Daoy (cell line): ENCODE measurements at places on chromosomes 7 and 10. TPM values are rescaled to one million over a fixed set of nuclear protein-coding genes. Genes with fewer than 3 reads are reported as not detected.
A peak's percentile ranks its signal among the peaks of the same experiment; 100 is the strongest.

DNA sequence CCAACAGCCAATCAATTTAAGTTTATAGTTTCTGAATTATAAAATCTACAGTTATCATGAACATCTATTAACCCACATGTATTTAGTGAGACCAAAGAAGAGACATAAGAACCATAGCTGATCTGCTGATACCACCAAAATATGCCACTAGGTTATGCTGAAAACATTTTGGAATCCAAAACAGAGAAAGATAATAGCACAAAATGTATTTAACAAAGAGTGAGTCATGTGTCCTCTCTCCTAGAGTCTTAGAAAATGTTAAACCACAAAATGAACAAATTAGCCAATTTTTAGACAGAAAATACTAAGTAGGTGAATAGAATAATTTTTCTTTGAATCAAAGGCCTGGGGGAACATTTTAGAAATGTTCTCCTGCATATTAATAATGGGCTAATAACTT, 527.5 kb downstream of the GPAM start:
- no peak for DNase-seq

The NEUROG3 gene
- total RNA-seq = not detected in 2 replicates

The SEMA3E gene
- total RNA-seq = 5.7 and 6.0 TPM in 2 replicates

The NEUROD6 gene
- total RNA-seq = not detected in 2 replicates

DNA sequence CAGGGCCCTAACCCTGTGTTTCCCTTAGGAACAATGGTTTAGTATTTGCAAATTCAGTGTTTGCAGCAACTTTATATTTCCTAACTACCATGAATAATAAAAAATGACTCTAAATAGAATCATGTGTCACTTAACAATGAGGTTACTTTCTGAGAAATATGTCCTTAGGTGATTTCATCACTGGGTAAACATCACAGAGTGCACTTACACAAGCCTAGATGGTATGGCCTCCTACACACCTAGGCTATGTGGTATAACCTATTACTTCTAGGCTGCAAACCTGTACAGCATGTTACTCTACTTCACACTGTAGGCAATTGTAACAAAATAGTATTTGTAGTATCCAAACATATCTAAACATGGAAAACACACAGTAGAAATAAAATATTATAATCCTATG, 1174.6 kb upstream of the LRRTM3 start:
- no peak for DNase-seq

- no peak for DNase-seq
These were observed 11.7 kb upstream of the GPAM start for GRCh38 chr10:112195224-112195623.

GRCh38 chr10:97656777-97657176, 16.3 kb downstream of the PI4K2A start:
- no peak for DNase-seq

DNA sequence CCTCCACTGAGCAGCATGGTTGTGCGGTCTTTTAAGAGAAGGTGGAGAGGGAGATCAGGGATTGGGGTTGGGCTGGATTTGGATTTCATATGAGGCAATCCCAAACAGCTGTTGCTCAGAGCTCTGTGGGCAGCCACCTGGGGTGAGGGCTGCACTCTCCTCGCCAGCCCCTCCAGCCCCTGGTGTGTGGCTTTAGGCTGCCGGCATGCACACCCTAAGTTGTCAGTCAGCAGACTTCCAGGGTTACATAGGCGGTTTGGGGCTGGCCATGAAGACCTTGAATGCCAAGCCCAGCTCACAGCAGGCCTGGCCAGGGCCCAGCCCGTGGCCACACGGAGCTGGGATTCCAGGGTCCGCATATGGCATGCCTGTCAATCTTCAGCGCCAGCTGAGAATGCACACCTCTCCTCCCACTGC, 54.8 kb downstream of the ZMIZ1 start:
- no peak for DNase-seq

The NCAPG2 gene
- 57.2 and 60.1 TPM in 2 replicates for total RNA-seq

- no peak for DNase-seq
These were observed 33.6 kb downstream of the C10orf67 start for GRCh38 chr10:23311034-23311433.

DNA sequence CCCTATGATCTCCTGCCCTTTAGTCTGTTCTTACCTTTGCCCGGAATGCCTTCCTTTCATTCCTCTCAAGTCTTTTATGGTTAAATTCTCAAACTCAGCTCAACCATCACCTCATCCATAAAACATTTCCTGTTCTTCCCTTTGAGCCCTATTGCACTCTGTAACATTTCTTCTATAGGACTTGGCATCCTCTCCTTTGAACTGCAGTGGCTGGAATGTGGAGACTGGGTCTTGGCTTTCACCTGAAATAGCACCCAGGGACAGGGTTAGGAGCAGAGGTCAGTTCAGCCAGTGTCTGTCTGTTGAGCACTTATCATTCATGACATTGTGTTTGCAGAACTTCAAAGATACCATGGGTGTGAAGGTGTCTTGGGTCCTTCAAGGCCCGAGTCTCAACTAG, 7.2 kb downstream of the NFE2L3 start:
- peak; percentile 75 for DNase-seq

The OPALIN gene
- total RNA-seq = not detected in 2 replicates

DNA sequence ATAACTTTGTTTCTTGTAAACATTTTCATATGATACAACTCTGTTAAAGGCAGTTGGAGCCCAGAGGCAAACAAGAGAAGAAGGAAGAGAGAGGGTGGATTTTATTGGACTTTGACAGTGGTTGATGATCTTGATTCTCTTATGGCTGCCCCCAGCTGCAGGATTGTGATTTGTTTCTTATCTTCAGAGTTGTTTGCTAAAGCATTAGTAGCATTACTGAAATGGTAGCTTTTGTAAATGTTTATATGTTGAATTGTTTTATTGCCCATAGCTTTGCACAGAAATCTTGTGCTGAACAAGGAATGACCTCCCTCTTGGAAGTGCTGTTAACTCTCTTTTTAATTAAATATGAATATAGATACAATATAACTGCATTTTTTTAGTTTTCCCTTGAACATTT, 309.4 kb downstream of the AUTS2 start:
- no peak for DNase-seq

DNA sequence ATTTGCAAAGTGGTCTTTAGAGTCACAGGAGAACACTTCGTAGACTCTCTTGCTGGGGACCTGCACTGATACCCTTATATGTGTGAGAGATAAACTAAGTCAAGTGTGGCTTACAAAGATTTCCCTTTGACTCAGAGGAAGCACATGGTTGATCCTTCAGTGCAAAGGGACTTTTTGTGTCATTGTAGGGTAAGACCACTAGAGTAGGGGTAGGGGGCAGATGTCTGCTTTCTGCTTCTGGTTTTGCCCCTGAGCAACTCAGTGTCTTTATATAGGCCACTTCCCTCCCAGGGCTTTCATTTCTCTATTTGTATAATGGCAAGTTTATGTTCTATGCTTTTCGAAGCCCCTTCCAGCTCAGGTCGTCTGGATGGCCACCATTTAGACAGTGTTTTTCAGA, 281.7 kb downstream of the SORCS3 start:
- DNase-seq = no peak

- DNase-seq = no peak
These were observed 1461.4 kb downstream of the GATA3 start for GRCh38 chr10:9515922-9516321.

The SLC16A12 gene
- total RNA-seq = 0.06 and 0.24 TPM in 2 replicates

GRCh38 chr10:11655836-11656235, 44.4 kb upstream of the USP6NL start:
- peak; percentile 35 for DNase-seq

The ZP3 gene
- 2.0 and 3.8 TPM in 2 replicates for total RNA-seq

GRCh38 chr10:16717622-16718395, 99.4 kb downstream of the RSU1 start:
- no peak for DNase-seq

DNA sequence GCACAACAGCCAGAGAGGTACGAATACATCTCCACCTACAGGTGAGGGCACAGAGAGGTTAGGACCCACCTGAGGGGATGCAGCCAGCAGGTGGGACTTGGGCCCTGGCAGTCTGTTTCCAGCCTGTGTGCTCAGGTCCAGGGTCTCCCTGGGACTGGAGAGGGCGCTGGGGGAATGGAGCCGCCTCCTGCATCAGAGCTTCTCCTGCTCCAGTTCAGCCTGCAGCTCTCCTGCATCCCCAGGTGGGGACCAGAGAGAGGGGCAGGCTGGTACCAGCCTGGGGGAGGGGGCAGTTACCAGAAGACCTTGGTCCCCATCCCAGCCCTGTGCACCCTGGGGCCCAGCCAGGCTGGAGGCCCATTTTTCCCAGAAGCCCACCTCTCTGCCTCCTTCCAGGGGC, 80.7 kb downstream of the LHPP start:
- DNase-seq = no peak

The C10orf105 gene
- not detected in 2 replicates for total RNA-seq

GRCh38 chr10:13827076-13827797, 240.5 kb downstream of the PRPF18 start:
- peak; percentile 43 for DNase-seq

The OR13A1 gene
- total RNA-seq = not detected in 2 replicates

DNA sequence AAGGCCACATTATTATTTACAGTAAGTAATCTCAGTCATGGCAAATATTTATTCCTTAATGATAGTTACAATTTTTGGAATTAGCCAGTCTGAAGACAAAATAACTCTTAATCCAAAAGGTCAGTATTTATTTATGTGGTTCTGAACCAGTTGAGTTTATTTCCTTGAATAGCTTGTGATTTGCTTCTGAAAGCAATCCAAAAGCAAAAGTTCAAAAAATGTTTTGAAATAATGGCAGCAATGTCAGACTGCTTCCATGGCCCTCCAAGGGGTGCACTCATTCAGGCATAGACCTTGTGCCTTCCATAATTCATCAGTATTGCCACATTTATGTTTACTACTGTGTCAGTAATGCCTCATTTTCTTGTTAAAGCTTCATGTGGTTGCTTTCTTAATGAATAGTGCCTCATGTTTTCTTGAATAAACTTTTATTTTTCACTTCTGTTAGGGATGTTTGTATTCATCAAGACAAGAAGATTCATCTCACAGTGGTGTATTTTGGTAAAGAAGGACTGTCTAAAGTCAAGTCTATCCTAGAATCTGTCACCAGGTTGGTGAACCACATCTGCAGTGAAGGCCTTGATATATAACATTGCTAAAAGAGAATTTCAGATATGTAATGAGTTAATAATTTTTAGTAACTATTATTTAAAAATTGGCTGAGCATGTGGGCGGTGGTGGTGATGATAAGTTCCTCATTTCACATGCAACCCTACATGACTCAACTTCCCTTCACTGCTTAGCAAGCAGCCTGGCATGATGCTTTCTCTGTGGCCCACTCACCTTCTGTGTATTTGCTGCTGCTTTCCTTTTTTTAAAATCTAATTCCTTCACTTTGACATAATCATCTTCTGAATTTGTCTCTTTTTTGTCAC, 22.0 kb downstream of the CSGALNACT2 start:
- DNase-seq = peak; percentile 39
